NCI-H748 treated with DMSO at 0.1 percent for 48 hours (cell line): ENCODE measurements at places on chromosomes 2 and 18.

GRCh38 chr2:235091421-235091820, 139.6 kb downstream of the SH3BP4 start:
- DNase-seq: no peak

DNA sequence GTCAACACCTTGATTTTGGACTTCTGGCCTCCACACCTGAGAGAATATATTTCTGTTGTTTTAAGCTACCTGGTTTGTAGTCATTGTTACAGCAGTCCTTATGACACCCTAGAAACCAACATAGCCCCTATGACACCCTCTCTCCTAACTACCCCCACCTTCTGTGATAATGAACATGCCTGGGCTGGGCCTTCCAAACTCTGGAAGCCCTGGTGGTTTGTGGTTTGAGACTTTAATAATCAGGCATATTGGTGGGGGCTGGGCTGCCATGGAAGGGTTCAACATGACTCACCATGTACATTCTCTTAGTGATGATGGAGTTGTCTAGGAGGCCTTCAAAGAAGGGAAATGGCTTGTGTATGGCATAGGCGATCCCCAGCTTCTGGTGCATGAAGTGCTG, 3.3 kb downstream of the SP110 start:
- DNase-seq: no peak

DNA sequence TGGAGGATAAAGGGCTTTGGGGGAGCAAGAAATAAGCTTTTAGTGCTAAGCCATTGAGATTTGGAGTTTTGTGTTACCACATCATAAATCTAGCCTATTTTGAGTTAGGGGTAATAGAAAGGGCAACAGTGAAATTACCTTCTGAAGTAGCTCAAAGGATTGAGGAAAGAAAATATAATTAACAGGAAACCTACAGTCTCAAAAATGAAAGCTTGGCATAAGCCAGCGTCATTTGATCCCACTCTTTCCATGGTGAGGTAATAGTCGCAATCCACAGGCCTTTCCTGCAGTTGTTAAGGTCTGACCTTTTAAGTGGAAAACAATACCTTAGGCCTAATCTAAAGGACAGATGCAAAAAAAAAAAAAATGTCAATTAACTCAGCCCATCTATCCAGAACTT, 182.7 kb downstream of the UXS1 start:
- no peak for DNase-seq

- DNase-seq: no peak
These were observed 32.6 kb upstream of the COPS8 start for GRCh38 chr2:237053066-237053465.

DNA sequence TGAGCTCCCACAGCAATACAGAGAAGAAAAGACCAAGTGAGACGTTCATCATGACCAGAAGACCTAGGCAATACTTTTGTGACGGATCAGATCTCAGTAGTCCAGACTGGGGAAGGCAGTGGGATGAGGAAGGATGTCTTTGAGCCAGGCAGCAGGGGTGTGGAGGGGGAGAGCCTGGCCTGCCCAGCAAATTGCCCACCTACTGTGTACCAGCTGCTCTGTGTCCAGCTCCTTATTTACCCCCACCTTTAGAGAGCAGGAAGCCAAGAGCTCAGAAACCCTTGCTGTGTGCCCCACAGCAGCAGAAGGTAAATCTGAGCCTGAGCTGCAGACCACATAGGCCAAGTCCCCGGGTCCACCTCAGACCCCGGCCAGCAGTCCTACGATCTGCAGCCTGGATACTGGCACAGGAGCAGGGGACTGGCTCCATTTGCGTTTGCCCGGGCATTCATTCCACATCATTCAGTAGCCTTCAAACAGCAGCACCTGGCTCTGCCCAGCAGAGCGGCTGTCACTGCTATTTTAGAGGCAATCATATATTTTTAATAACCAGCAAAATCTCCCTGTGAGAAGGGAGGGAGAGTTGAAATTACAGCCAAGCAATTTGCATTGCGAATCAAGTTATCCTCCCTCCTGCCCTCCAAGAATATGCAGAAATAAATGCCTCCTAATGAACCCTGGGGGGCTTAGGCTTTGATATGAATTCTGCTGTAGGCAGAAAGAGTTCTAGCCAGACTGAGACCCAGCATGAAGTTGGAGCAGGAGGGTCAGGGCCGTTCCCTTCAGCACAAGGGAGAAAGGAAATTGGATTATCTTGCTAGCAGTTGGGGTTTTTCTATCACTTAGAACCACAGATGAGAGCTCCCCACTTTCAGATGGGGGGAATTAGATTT, 110.0 kb upstream of the FZD7 start:
- no peak for DNase-seq

DNA sequence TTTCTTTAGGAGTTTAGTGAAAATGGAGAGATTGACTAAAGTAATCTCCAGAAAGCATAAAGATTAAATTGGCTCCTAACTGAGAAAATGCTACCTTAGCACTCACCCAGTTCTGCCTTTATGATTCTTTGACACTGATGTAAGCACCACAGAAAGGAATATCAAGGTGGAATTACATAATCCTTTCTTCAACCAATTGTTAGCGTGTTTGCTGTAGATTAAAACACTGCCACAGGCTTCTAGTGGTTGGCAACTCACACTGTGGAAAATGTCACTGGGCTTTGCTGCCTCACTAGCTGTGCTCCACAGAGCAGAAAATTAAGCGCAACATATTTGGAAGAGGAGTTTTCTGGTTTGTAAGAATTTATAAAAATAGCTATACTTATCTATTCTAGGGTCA, 104.1 kb downstream of the DLGAP1 start:
- DNase-seq: no peak

DNA sequence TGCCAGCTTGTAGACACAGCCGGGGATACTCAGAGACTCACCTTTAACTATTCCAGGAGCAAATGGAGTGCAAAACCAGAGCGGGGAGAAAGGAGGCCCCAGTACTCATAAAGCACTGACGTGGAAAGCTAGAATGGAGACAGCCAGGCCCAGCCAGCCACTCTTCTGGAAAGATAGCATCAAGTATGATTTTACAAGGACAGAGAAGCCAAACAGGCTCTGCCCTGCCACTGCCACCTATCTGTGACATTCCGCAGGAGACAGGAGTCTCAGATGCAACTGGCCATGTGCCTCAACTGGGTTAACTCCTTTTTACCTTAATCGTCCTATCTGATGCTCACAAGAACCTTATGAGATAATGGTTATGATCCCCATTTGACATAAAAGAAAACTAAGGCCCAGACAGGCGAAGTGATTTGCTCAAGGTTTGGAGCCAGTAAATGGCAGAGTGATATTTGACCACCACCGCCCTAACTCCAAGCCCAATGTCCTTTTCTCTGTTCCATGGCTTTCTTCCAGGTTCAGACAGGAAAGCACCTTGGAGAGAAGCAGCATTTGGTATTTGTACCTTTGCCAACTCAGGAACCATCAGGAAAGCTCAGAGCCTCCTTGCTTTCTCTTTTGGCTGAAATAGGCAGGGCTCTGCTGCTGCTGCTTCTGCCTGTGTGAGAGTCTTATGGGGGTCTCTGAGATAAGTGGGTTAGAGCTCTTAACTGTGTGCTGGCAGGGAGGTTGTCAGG, 15.6 kb downstream of the KIF3C start:
- DNase-seq: no peak

DNA sequence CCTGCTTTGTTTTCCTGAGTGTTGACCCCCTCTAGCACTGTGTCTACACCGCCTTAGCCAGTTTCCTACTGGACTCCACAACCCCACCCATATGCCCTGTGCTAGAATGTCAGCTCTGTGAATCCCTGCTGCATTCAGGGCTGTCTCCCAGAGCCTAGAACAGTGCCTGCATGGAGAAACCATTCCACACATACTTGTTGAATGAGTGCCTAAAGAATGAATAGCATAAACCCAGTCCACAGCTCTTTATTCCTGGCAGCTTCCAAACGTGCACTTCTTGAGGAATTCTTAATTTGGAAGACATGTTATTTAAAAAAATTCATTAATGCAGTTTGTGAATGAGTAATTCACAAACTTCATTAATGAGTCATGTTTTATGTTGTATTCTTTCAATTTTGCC, 6.5 kb upstream of the NAPG start:
- DNase-seq: no peak

GRCh38 chr2:119809339-119810048, 49.8 kb downstream of the PTPN4 start:
- no peak for DNase-seq

GRCh38 chr2:45583977-45584376, 27.1 kb downstream of the SRBD1 start:
- no peak for DNase-seq

DNA sequence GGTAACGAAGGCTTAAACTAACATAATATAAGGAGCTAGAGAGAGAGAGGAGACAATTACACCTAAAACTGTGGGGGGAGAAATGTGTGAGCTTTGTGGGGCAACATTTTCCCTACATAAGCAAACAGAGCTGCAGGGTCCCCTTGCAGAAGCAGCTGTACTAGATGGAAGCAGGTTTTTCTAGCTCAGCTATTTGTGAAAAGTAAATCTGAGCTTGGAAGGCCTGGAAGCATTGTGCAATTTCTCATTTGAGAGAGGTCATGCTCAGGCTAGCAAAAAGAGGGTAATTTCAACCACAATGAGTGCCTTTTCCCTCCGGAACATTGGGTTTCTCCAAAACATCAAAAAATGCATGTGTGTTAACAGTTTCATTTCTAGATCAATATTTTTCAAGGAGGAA, 130.0 kb downstream of the ARL4C start:
- no peak for DNase-seq

- DNase-seq: peak; percentile 1
These were observed 918 bp downstream of the EIF5B start for GRCh38 chr2:99338029-99338585.

DNA sequence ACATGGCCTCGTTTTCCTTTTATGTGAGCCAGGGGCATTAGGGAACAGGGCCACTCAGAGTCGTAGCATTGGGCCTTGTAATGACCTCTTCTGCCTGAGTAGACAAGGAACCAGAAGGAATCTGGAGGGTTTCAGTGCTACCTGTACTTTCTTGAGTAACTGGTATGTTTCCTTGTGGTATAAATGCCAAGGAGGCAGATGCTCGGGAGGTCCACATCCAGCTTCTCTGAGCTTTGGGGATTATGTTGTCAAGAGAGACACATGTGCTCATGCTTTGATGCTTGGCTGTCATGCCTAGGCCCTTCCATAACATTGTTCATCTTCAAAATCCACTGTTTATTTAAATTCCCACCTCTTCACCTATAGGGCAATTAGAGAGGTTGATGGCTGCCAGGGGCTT, 26.3 kb downstream of the FOSL2 start:
- no peak for DNase-seq

DNA sequence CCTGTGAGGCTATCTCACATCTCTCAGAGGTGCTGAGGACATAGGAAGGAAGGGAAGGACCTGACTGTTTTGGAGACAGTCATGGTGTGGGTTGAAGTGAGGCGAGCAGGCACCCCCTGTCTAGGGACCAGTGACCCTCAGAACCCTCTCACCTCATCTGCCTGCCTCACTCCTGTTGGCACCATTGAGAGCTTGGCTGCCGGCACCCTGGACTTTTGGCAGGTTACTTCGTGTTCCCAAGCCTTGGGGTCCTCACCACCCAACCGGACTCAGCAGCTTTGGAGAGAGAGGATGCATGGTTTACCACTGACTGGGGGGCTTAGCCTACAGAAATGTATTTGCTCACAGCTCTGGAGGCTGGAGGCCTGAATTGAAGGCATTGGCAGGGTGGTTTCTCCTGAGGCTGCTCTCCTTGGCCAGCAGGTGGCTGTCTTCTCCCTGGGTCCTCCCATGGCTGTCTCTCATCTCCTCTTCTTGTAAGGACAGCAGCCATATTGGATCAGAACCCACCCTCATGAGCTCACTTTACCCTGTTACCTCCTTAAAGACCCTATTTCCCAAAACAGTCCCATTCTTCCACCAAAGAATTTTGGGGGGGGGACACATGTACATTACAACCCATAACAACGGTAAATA, 142.0 kb downstream of the TSN start:
- DNase-seq: peak; percentile 16
